GM12864 (cell line): ENCODE measurements at places on chromosomes 4 and X.

DNA sequence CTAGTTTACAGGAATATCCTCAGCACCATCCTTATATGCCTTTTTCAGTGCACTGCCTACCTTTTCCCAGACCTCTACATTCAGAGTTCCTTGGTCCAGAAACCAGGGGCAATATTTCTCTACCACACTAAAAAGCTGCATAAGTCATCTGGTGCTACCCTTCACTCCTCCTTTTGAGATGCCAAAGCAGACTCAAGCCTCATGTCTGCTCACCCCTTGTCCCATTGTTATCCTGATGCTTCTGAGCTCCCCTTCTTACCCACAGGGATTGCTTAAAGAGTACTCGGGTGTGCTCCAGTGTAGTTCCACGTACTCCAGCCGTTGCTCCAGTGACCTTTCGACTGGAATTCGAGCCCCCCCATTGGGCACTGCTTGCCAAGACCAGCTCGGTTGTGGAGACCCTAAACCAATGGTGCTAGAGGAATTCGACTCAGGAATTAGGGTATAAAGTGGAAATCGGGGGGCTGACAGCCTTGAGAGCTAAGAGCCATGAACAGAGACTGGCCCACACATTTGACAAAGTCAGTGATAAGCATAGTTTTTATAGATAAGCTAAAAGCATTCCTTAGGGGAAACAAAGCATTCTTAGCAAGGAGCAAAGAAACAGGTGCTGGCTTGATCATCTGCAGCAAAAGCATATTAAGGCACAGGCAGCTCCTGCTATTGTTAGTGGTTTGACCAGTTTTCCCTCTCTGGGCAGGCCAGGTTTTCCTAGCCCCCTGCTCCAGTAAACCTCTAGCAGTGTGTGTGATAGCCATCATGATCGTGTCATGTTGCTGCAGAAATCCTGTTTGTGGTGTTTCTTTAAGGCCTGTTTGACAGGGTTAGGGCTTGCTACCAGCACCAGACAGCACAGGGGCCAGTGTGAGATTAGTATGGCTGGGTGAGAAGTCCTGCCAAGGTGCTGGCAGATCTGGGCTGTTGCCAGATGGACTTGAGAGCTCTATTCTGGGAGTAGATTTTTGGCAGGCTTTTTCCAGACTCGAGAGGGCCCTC lies 57.5 kb upstream of the WDR1 start:
- DNase-seq: no peak

DNA sequence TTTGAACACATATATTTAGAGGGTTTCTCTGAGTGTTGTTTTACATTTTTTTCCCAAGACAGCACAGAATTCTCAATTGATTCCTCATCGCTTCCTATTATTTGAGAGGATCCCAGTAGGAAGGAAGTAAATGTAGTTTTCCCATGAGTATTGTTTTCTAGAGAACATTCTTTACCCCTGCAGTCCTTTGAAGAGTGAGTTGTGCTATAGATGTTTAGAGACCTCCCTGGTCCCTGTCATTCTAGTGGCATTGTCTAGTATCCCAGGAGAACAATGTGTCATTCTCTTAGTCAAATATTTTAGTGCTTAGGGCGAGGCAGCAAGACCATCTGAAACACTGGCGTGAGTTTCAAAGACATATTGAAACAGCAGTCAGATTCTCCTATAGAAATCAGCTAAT lies 32.5 kb downstream of the SORBS2 start:
- no peak for DNase-seq

DNA sequence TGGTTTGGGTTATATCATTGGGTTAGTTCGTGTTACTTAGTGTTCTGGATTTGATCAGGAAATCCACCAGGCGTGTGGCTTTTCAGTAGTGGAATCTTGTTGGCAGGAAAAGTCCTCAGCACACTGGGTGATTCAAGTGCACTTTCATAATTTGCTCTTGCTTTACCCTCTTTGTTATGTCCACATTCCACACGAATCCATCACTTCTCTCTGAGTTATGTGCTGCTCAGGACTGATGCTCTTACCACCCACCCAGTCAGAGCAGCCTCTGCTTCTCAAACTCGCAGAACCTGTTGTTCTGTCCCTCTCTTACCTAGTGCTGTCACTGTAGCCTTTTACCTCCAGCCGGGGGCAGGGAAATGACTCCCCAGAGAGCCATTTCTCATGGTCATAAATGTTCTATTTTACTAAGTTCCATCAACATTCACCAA lies 37.2 kb upstream of the SCRG1 start:
- no peak for DNase-seq

GRCh38 chr4:153258750-153259149 lies 54.5 kb downstream of the TRIM2 start:
- no peak for DNase-seq

- no peak for DNase-seq
Measured at GRCh38 chrX:101217689-101218088, 1.9 kb upstream of the DRP2 start.

- DNase-seq: no peak
Measured at GRCh38 chr4:173707658-173708419, 177.8 kb upstream of the HAND2 start.

DNA sequence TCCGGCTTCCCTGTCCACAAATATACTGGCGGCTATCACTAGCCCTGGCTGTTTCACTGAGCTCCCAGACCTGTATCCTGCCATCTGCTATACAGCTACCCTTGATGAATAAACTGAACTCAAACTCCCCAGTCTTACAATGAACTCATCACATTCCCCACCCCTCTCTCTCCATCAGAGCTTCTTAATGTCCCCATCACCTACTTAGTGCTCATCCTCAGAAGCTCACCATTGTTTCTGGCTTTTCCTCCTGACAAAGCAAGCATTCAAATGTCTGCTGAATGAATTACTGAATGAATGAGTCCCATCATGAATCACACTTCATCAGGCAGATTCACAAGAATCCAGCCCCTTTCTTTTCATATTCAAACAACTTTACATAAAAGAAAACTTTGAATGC lies 5.7 kb upstream of the DGAT2L6 start:
- no peak for DNase-seq

GRCh38 chr4:1325681-1326635 lies 21.1 kb upstream of the UVSSA start:
- no peak for DNase-seq

DNA sequence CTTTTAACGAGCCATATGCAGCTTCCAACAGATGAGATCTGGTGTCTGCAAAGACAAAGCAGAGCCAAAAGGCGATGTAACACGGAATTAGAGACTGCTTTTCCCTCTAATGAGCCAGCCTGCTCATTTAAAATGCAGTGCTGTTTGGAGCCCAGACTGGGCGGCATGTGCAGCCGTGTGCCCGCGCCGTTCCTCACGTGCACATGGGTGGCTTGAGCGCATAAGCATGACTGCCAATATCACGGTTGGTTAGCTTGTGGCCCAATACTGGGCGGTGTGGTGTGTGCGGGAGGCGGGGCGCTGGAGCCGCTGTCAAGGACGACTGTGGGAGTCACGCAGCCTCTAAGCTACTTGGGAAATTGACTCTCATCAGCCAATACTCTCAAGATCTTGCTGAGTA lies 87.0 kb upstream of the SCOC start:
- DNase-seq: no peak

DNA sequence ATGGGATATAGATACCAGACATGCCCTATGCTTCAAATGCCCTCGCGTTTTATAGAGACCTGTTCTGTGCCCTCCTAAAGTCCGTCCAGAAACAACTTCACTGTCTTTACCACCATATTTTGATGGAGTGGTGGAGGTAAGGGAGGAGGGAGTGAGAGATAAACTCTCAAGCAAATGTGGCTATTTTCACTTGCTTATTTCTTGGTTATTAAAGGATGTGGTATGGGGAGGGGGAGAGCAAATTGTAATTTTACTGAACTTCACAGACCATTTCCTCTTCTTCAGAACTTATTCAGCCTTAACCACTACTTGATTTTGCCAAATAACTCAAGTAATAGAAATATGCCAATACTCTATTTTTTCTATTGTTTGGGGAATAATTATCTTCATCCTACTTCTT lies 31.5 kb downstream of the GPR174 start:
- DNase-seq: no peak

DNA sequence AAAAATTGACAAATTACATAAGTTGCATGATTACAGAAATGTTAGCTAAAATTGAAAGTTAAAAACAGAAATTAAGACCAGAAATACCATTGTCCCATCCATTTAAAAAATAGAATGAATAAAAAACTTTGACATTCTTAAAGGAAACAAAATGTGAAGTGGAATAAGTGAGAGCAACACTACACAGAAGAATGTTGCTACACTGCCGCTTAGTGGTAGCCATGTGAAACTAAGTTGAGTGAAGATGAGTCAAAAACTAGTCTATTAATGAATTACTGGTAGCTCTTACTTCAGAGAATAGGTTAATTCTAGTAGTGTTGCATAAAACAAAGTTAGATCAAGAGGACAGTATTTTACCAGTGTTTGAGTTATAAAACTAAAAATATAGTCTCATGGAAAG lies 571.0 kb upstream of the KLHL4 start:
- DNase-seq: no peak

DNA sequence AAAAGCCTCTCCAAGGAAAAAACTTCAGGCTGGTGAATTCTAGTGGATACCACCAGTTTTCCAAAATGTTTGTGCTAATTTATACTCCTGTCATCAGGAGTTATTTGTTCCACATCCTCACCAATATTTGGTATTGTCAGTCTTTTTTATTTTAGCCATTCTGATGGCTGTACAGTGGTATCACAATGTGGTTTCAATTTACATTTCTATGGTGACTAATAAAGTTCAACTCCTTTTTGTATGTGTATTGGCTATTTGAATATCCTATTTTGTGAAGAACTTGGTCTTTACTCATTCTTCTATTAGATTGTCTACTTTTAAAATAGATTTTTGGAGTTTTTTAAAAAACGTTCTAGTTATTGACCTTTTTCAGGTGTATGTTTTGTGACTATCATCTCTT lies 33.0 kb upstream of the FRAS1 start:
- no peak for DNase-seq

GRCh38 chr4:26871611-26872010 lies 11.0 kb downstream of the STIM2 start:
- no peak for DNase-seq

GRCh38 chrX:77937291-77937690 lies 26.8 kb downstream of the ATP7A start:
- DNase-seq: no peak

- DNase-seq: no peak
Measured at GRCh38 chr4:8724436-8725070, 132.0 kb downstream of the CPZ start.

- no peak for DNase-seq
Measured at GRCh38 chr4:164789047-164789446, 35.1 kb downstream of the SMIM31 start.

- peak; percentile 36 for DNase-seq
Measured at GRCh38 chr4:177441061-177441802, 1.0 kb downstream of the AGA start.

DNA sequence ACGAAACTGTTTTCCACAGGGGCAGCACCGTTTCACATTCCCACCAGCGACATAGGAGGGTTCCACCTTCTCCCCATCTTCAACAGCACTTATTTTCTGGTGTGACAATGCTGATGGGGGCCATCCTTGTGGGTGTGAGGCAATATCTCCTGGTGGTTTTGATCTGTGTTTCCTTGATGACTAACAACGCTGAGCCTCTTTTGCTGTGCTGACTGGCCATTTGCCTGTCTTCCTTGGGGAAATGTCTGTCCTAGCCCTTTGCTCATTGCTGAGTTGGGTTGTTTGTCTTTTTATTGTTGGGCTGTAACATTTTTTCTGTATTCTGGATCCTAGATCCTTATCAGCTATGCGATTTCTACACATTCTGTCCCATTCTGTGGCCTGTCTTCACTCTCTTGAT lies 33.7 kb downstream of the ATP2B3 start:
- DNase-seq: no peak

DNA sequence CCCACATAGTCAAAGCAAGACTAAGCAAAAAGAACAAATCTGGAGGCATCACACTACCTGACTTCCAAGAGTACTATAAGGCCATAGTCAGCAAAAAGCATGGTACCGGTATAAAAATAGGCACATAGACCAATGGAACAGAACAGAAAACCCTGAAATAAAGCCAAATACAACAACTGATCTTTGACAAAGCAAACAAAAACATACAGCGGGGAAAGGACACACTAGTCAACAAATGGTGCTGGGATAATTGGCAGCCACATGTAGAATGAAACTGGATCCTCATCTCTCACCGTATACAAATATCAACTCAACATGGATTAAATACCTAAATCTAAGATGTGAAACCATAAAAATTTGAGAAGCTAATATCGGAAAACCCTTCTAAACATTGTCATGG lies 819.3 kb upstream of the FRG1 start:
- no peak for DNase-seq

DNA sequence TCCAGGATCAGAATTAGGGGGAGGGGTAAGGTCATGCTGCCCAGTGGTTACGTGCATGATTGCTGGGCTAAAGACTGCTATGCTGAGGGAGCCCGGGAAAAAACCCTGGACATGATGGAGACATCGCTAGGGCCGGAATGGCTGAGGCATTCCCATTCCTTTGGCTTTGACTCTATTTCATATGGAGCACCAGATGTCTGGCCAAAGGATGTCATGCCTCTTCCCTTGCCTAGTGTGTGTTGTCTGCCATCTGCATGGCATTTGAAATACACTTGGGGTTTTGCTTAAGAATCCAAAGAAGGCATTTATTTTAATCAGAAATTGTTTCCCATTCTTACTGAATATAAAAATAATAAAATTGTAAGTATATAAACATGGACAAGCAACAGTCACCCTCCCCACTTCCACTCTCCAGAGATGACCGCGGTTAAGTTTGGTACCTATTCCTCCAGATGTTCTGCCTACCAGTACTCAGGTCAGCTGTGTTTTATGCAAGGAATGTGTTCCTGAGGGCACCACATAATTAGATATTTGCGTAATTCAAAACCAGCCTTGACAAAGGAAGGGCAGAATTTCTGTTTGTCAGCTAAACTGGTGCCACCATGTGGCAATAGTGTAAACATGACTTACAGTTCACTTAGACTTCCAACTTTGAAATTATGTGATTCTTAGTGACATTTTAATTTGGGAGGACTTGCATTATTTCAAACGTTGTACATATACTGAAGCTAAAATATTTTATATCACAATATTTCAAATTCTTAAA lies 105.9 kb downstream of the CT47B1 start:
- DNase-seq: no peak

DNA sequence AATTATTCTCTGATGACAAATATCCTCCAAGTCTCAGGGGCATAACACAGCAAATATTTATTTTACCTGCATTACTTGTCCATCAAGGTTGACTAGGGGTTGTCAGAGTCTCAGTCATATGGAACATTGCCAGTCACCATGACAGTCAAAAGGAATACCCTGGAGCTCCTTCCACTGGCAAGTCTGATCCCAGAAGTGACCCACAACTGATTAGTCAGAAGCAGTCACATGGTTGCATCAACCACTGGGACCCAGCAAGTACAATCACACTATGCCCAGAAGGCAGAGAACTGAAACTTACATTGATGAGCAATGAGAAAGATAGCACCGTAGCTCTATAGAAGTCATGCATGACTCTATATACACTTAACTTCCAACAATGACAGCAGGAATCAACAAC lies 41.9 kb upstream of the SOD3 start:
- no peak for DNase-seq

DNA sequence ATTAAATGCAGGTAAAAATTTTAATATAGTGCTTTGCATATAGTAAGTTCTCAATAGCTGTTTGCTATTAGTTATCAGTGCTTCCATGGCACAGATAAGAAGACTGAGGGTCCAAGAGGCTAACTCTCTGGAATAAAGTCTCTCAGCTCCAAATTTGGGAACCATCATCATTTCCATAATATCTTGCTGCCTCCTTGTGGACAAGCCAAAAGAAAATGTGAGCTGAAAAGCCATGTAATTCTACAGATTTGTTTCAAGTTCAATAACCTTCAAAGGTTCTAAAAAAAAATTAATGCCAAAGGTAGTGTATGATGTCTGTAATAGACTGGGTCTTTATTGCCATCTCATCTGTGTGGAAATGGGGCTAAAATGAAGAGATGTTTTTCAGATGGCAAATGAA lies 136.9 kb upstream of the VCX start:
- DNase-seq: no peak
